Activated CD8-positive, alpha-beta memory T cell treated with anti-CD3 and anti-CD28 coated beads for 1 hour (primary cell): ENCODE measurements at places on chromosomes 6 and 20.

DNA sequence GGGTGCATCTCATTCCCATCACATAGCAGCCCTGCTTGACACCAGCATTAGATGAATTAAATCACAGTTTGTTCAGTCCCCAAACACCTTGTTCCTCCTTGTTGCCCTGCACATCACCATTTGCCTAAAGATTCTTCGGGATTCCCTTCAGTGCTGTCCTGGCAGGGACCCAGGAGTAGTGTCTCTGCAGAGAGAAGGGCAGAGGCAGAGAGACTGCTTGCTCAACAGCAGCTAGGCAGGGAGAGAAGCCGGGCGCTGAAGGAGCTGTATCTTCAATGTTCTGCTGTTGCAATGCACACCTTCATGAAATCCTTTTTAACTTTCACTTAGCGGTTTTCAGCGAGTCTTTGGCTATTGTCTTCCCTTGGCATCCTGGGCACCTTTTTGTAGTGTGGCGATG is 362.9 kb downstream of the FARS2 start:
- no peak for DNase-seq

DNA sequence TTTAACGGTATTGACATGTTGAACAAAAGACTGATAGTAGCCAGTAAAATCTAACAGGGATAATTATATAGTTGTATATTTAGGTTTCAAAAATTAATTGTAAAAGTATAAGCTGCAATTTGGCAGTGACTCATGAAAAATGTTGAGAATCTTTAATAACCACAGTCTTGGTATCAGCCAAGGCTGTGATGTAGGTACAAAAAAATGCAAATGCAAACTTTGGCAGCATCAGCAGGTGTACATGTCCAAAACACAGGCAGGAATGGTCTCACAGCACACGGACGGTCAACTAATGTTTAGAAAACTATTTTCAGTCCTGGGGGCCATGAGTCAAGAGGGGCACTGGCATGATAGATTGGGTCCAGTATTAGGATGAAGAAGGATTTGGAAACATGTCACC is 58.5 kb upstream of the BEND3 start:
- DNase-seq: no peak

GRCh38 chr6:125154761-125155135 is 1.2 kb downstream of the TPD52L1 start:
- DNase-seq: no peak

GRCh38 chr20:60964911-60965310 is 287.1 kb upstream of the CDH4 start:
- DNase-seq: no peak

DNA sequence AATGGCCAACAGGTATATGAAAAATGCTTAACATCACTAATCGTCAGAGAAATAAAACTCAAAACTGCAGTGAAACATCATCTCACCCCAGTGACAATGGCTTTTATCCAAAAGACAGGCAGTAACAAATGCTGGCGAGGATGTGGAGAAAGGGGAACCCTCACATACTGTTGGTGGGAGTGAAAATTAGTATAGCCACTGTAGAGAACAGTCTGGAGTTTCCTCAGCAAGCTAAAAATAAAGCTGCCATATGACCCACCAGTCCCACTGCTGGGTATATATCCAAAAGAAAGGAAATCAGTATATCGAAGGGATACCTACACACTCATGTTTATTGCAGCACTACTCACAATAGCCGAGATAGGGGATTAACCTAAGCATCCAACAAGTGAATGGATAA is 23.4 kb upstream of the INSM1 start:
- no peak for DNase-seq

GRCh38 chr6:135938576-135939207 is 87.2 kb downstream of the PDE7B start:
- no peak for DNase-seq

GRCh38 chr6:86529635-86530034 is 407.7 kb upstream of the HTR1E start:
- no peak for DNase-seq

DNA sequence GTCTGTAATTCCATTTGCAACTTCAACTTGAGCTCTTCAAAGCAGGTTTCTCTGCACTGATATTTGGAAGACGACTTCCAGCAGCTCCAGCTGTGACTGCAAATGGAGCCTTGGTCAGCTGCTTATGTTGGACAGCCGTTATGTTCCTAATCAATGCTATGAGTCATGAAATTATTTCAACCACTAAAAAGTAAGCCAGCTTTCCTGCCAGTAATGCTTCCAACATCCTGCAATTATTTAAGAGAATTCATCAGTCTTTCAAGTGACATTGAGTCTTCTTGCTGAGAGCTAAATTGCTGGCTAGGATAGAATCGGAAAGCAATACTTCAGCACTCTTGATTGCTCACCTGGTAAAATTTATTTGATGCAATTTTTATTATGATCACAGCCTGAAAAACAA is 375.7 kb downstream of the MMUT start:
- no peak for DNase-seq

- no peak for DNase-seq
Measured at GRCh38 chr6:144285548-144285797, 338 bp downstream of the UTRN start.

DNA sequence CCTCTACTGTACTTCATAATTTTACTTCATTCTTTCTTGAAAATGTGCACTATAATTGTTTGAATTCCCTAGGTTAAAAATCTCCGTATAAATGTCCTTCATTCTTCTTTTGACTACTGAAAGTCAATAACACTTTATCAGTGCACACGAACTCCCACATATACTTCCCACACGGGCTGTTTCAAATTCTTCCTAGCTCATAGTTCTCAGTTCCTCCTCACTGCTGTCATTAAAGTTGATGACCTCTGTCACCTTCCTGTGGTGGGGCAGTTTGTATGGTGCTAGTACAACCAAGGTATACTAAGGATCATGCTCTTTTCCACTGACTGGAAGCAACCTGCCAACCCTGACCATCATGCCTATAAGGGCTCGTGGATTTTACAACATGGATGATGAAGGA is 40.0 kb upstream of the CD2AP start:
- no peak for DNase-seq

DNA sequence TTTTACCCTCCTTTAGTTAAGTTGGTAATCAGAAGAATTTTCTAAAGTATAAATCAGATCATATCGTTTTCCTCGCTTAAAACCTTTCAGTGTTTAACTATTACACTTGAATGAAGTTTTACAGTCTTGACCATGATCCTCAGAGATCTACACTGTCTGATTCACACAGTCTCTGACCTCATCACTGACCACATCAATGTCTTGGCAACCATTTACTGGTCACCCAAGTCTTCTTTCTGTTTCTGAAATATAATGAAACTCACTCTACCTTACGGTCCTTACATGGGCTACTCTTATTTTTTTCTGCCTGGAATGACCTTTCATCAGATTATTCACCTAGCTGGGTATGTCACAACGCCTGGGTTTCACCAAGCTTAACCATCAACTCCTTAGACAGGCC is 71.4 kb downstream of the ADGB start:
- no peak for DNase-seq
